ENCODE measurements at places on chromosomes 4 and X. TPM values are rescaled to one million over a fixed set of nuclear protein-coding genes. Genes with fewer than 3 reads are reported as not detected.
A peak's percentile ranks its signal among the peaks of the same experiment; 100 is the strongest.

The TMSB15A gene
- 0.49 TPM for total RNA-seq

The LIMCH1 gene
- not detected for total RNA-seq

The SMARCA1 gene
- 0.11 TPM for total RNA-seq

The ZXDA gene
- total RNA-seq, result 3.9 TPM

The ADRA2C gene
- total RNA-seq, result not detected

The SPANXA2 gene
- total RNA-seq, result not detected

The MSL3 gene
- total RNA-seq, result 34.6 TPM

DNA sequence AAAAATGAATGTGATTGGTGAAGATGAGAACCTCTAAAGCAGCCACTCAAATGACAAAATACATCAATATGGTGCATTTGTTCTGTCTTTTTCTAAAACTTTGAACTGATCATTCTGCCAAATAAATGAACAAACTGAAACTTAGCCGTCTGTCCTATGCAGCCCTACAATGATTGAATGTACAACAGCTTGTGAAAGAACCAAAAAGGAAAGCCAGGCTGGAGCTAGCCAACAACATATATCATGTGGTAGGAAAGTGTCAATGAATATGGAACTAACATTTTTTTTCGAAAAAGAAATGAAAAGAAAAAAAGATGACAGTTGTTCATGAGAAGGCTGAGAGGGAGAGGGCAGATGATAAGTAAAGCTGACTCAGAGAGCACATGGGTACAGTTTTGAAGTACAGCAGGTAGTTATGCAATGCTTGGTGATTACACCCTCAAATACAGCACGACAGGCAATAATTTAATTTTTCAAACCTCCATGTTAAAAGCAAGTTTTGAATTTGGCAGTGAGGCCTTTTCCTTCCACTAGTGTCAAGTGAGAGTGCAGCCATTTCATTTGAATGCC, 21.2 kb upstream of the SLC7A11 start:
- DNase-seq, result no peak

GRCh38 chr4:142396279-142396678, 449.8 kb downstream of the INPP4B start:
- no peak for DNase-seq

- DNase-seq, result no peak
These were observed 477.7 kb downstream of the PDGFC start for GRCh38 chr4:156493858-156494257.

- no peak for DNase-seq
These were observed 52.3 kb upstream of the TNIP3 start for GRCh38 chr4:121216461-121216860.

DNA sequence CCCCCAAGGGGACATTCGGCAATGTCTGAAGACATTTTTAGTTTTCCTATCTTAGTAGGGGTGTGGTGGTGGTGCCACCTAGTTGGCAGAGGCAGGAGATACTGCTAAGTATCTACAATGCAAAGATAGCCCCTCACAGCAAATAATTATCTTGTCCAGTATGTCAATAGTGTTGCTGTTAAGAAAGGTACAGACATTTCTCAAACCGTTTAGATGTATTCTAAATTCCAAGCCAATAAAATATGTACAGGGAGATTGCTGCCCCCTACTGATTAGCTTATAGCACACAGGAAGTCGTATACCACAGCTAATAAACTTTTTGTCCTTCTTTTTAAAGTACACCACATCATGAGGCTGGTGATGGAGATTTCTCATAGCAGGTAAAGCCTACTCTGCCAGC, 260.5 kb downstream of the TMA16 start:
- DNase-seq, result no peak

- DNase-seq, result no peak
These were observed 15.4 kb downstream of the STOX2 start for GRCh38 chr4:183920512-183920911.

GRCh38 chr4:15963001-15963451, at the start of gene FGFBP2:
Gene FGFBP2 (minus strand): TSS chr4:15963175. CDS start chr4:15963129, 46 bp downstream.
- DNase-seq, result peak; percentile 21

DNA sequence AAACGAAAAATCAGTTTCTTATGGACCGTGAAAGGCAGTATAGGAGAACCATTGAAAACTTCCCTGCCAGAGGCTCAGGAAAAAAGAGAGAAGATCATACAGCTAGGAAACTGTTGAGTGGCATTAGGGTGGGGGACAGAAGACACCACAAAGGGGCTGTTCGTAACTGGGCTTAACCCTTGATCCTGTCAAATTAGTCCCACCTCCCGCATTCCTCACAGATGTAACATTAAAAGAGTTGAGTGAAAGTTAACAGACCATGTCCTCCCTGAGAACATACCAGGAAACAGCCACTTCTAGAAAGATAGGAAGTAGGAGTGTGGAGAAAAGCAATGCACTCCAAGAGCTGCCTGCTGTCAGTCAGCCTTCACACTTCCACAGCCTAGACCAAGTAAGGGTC, 8.7 kb downstream of the SHROOM4 start:
- DNase-seq, result no peak

Data from CD8-positive, alpha-beta memory T cell (primary cell).